ENCODE measurements at places on chromosomes 3 and 15. TPM values are rescaled to one million over a fixed set of nuclear protein-coding genes. Genes with fewer than 3 reads are reported as not detected.

SNTN gene
- total RNA-seq: not detected

SPATA12 gene
- not detected for total RNA-seq

OR5K2 gene
- not detected for total RNA-seq

USP50 gene
- total RNA-seq: not detected

UBR1 gene
- total RNA-seq: 45.9 TPM

ITGB5 gene
- 24.0 TPM for total RNA-seq

ACSBG1 gene
- under 0.01 TPM for total RNA-seq

PARP15 gene
- total RNA-seq: 2.6 TPM

TMEM212 gene
- not detected for total RNA-seq
